Iris pigment epithelial cell (primary cell): ENCODE measurements at places on chromosomes 12 and 14.
A peak's percentile ranks its signal among the peaks of the same experiment; 100 is the strongest.

- no peak for DNase-seq
Observed at GRCh38 chr14:34691206-34691605, 23.2 kb downstream of the CFL2 start.

GRCh38 chr14:94132285-94132887, 3.0 kb upstream of the IFI27L2 start:
- peak; percentile 60 for DNase-seq

GRCh38 chr14:51333901-51334521, 94.0 kb downstream of the TMX1 start:
- DNase-seq: peak; percentile 49

GRCh38 chr12:88579601-88580050, 645 bp downstream of the KITLG start:
- DNase-seq: peak; percentile 40

- no peak for DNase-seq
Observed at GRCh38 chr14:105290621-105291346, 10.0 kb downstream of the BRF1 start.

DNA sequence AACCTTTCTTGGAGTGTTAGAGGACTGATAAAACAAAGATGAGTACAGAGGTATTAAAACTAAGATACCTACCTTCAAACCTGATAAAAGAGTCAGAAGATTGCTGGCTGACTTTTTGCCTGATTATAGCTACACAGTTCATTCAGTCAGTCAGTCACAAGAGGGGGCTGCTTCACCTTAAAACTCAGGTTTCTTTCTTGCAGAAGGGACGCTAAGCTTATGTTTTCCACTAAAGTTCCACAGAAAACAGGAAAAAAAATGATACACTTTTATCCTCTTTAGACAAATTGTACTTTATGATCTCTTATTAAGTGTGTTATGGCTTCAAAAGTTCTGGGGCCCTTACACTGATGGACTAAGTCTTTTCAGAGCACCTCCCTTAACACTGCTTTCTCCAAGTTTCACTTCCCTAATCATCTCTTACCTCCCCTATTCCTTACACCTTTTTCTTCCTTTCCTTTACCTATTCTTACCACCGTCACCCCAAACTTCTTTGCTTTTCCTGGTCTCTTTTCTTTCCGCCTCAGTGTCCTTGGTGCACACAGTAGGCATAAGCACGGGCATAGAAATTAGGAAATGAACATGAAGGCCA, 448.7 kb upstream of the OR4E1 start:
- DNase-seq: no peak

GRCh38 chr12:4114986-4115385, 158.6 kb upstream of the CCND2 start:
- no peak for DNase-seq

GRCh38 chr12:102675672-102676071, 195.3 kb upstream of the IGF1 start:
- DNase-seq: peak; percentile 3

DNA sequence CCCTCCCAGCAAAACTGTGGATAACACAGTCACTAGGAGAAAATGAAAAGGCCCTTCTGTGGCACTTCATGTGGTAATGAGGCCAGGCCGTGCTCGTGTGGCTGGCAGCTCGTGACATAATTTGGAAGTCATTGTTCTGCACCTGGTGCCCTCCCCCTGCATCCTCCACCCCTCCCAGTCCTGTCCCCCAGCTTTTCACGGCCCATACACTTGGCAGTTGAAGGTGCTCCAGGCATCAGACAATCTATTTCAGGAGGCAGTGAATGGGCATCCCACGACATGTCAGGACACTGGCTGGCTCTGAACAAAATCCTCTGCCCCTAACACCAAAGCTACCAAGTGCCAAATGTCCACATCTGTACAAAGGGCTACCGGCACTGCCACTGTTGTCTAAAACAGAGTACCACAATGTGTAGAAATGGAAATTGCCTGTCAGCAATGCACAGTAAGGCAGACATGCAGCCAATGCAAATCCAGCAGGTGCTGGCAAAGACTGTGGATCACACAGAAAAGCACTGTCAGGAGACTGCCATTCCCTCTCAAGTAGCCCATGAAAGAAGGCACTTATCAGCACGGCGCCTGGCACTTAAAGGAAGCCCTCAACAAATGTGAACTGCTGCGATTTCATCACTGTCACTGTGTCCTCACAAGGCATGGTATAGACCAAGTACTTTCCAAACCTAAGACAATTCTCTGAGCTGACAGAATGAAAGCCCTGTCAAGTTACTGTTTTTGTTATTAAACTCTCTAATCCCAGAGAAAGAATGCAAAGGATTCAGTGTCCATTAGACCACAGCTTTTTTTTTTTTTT, 39.1 kb downstream of the CORO1C start:
- DNase-seq: peak; percentile 44

GRCh38 chr14:70188322-70188658, 461 bp downstream of the SLC8A3 start:
- DNase-seq: peak; percentile 10

DNA sequence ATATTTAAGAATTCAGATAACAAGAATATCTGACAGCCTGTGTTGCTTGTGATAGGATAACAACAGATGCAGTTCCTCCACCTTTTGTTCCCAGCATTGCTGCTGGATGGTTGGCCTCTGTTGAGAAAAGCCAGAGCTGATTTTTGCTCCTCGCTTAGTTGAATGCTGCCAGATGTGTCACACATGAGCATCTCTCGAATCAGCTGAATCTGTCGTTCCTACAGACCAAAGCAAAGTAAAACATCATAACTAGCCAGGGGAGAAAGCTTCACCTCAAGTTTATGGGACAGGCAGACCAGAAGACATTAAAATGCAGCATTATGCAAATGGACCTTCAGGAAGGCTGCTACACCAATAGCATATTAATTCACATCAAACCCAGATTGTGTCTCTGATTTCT, 20.1 kb downstream of the RACGAP1 start:
- no peak for DNase-seq

- no peak for DNase-seq
Observed at GRCh38 chr14:38078393-38078792, 129.3 kb upstream of the SSTR1 start.

DNA sequence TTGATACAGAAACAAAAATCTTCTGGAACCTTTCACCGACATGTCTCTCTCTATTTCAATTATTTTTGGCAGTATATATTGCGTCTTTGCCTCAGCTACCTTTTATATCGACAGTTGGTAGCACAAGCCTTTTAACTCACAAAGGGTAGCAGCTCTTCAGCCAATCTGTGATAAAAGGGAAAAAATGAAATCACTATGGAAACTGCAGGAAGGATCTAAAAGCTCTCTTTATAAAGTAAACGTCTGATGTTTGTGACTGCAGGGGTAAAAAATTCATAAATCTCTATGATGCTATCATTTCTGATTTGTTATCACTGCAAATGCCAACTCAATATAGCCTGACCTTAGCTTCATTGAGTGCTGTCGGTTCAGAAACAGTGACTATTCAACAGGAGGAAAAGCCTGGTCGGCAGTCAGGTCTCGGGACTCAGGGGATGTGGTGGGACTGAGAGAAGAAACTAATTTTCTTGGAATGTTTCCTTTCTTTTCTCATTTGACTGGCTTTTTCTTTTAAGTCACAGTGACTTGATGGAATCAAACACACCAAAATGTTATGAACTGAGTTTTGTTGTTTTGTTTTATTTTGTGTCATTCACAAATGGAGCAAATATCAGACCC, 5.9 kb upstream of the RMST start:
- DNase-seq: no peak

GRCh38 chr12:109717390-109718357, 4.0 kb downstream of the FAM222A start:
- no peak for DNase-seq
